ENCODE measurements at places on chromosomes 2 and 18.

- DNase-seq: no peak
Observed at GRCh38 chr2:48856144-48856543, 100.6 kb upstream of the LHCGR start.

GRCh38 chr2:181678861-181679543 lies 1.3 kb downstream of the NEUROD1 start:
- DNase-seq: no peak

GRCh38 chr2:159711562-159712142 lies 654 bp upstream of the MARCHF7 start:
- DNase-seq: peak; percentile 89

DNA sequence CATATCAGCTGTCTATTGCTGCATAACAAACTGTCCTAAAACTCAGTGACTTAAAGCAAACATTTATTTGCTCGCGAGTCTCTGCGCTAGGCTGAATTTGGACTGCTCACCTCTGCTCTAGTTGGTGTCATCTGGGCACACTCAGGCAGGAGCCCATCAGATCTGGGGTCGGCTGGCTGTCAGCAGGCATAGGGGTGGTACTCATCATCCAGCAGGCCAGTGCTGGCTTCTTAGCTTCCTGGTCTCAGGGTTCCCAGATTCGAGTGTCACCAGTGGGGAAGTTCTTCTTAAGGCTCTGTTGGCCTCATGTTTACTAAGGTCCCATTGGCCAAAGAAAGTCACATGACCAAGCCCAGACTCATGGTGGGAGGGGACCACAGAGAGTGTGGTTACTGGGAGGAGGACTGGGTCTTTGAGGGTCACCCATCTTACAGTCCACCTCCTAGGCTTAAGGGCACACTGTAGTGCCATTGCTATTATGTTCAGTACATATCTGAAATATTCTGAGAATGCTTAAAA lies 71.6 kb upstream of the ATG16L1 start:
- no peak for DNase-seq

GRCh38 chr2:82790206-82791021 lies 1668.7 kb downstream of the SUCLG1 start:
- no peak for DNase-seq

GRCh38 chr2:4962419-4962818 lies 729.8 kb upstream of the SOX11 start:
- no peak for DNase-seq

DNA sequence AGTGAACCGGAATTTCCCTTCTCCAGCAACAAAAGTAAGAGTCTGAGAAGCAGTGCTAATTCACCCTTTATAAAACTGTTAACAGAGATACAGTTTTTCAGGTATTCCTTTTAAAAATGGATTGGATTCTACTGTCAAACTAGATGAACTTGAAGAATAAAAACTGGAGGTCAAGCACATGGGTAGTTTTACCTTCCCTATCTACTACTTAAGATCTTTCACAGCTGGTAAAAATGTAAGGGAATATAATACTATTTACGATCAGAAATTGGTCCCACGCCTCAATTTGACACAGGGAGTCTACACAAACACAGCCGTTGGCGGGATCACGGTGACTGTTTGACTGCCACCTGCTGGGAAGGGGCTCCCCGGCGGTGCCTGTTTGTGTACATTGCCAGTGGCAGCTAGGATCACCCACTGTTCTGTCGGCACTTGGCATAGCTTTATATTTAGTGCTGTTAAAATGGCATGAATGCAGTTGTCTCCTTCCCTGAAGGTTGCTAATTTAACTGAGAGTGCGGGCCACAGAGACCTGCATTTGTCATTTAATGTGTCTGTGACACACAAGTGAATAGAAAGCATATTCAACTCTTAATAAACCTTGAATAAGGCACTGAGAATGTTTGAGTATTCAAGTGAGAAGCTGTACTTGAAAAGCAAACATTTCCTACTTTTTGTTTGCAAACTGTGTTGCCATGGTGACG lies 59.5 kb downstream of the ABCG8 start:
- DNase-seq: peak; percentile 77

GRCh38 chr2:96881349-96882195 lies 11.7 kb upstream of the SEMA4C start:
- DNase-seq: no peak

DNA sequence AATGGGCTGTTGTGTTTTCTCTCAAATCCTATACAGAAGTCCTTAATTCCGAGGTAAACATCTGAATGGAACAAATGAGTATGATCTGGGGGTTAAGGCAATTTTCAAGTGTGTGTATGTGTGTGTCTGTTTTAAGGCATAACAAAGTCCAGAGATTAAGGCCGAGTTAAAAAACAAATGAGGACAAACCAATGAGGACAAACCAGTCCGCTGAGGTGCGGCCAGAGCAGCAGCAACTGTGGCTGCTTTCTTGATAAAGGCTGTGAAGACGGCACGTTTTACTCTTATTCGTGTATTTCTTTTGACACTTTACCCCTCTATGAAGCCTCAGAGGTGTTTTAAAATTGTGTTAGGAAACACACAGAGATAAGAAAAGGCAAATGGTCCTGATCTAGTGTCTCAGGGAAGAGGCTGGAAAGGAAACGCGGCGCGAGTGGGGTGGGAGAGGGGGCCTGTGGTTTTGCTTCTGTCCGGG lies 495 bp upstream of the GULP1 start:
- no peak for DNase-seq

GRCh38 chr2:20189299-20189931 lies 35.5 kb downstream of the SDC1 start:
- no peak for DNase-seq

- no peak for DNase-seq
Observed at GRCh38 chr2:60948926-60949579, 67.7 kb downstream of the REL start.

DNA sequence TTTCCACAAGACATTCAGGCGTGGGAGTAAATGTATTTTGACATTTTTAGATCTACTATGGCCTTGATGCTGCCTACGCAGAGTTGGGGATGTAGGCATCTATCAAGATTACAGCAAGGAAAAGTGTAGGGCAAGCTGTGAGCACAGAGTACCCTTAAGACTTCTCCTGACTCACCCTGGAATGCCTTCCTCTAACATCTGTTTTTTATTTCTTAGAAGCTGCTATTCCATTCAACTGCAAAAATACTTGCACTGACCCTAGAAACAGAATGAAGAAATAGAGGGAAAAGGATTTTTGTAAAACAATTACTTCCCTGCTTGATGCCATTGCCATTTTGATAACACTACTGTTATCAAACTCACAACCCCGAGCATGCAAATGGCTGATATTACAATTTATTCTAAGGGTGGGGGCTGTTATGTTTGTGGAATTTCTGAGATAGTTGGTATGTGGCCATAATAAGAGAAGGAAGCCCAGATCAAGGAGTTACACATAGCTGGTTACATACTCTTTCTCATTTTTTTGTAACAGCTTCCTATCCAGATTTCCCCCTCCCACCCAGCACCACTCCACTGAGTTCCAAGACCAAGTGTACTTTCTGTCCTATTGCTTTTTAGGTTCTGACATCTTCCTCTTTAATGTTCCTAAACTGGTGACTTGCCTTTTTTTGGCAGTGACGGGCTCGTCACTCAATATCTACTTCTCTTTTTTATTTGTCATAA lies 6.0 kb upstream of the ROCK1 start:
- DNase-seq: no peak

- DNase-seq: no peak
Observed at GRCh38 chr2:109516445-109517117, 97.2 kb downstream of the SEPTIN10 start.
